Esophagus (tissue), 2 donors: ENCODE measurements at places on chromosomes 16 and 17. TPM values are rescaled to one million over a fixed set of nuclear protein-coding genes. Genes with fewer than 3 reads are reported as not detected.

CHST4 gene
- polyA plus RNA-seq = not detected

SLC35G6 gene
- not detected for polyA plus RNA-seq

ZPBP2 gene
- not detected for polyA plus RNA-seq

TTYH2 gene
- 0.67 TPM for polyA plus RNA-seq

SLC16A5 gene
- 10.0 TPM for polyA plus RNA-seq

P2RX5 gene
- polyA plus RNA-seq = 1.8 TPM

VMO1 gene
- polyA plus RNA-seq = 1.5 TPM

CRHR1 gene
- polyA plus RNA-seq = 0.15 TPM

IL17C gene
- polyA plus RNA-seq = 0.59 TPM

NOG gene
- polyA plus RNA-seq = 0.06 TPM
